ENCODE measurements at places on chromosomes 1 and 21.

GRCh38 chr1:22413799-22414198, 37.9 kb upstream of the ZBTB40 start:
- no peak for DNase-seq

DNA sequence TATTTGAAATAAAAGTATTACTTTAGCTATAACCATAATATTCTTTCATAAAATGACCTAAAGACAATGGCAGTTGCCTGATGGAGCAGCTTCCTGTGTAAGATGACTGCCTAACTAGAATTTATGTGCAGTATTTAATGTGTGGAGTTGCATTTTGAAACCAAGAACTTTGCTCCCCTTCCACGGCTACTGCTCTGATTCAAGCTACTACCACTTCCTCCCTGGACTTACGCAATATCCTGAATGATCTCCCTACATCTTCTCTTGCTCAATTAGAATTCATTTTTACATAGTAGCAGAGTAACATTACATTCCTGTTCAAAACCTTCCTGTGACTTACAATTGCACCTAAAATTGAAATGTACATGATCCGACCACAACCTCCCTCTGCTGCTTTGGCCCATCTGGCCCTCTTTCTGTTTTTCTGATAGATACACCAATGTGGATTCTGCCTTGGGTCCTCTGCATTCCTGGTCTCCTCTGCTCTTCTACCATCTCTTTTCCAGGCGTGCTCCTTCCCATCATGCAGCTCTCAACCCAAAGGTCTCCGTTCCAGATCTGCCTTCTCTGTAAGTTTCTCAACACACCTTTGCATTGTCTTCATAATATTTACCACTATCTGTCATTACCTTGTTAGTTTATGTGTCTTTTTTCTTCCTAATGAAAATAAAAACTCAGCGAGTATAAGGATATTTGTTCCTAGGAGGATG, 47.4 kb upstream of the USP25 start:
- no peak for DNase-seq

- DNase-seq: no peak
Measured at GRCh38 chr1:183514235-183514634, 41.9 kb downstream of the SMG7 start.

DNA sequence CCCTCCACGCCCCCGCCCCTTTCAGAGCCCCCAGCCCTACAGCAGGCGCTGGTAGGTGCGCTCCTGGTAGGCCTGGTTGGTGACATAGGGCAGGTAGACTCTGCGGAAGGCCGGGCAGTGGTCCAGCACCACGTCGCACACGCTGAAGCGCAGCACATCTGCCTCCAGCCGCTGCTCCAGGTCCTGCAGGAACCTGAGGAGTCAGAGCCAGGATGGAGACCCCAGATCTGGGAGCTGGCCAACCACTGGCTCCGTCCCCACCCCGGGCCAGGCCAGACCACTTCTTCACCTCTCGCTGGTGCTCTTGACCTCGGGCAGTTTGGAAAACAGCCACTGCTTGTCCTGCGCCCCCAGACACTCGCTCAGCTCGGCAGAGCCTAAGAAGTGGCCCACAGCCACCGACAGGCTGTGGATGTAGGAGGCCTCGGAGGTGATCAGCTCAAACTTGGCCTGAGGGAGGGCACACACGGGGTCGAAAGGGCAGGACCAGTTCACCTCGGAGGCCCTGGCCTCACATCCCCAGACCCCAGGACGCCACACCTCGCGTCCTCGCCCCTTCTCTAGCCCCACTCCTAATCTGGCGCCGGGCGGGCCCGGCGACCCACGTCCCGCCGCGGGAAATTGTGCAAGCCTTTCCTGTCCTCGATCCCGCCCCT, 6.4 kb downstream of the ARHGEF19 start:
- DNase-seq: no peak

DNA sequence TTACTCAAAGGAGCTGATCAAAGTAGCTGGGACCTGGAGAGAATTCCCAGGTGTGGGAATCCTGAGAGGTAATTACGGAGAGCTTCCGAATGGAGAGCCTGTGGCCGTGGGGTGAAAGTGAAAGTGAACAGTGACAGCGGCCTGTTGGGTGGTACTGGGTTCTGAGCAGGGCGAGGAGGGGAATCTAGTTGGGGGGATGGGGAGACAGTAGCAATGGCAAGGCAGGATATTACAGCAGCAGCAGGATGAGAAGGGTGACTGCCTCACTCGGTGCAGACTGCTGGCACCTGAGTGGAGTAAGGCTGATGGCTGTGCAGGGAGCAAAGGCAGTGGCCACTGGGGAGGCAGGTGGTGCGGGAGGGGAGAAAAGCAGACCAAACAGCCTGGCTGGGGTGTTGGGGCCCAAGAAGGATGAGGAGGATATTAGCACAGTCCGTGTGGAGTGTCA, 70.3 kb upstream of the PRDX6 start:
- no peak for DNase-seq

DNA sequence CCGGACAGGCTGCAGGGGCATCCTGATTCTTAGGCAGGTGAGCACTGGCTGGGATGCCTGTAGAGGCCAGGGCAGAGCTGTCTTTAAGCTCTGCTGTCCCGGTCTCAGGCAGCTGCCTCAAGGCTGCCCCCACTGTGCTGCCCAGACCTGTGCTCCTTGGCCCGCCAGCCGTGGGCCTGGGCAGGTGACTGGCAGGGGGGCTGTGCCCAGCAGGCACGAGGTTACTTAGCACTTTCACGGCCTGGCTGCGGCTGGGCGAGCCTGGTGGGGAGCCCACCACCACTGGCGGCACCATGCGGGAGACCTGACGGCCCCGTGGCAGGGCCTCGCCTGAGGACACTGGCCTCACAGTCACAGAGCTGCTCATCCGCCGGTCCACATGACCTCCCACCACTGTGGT, 8.2 kb downstream of the CRYBG2 start:
- no peak for DNase-seq

DNA sequence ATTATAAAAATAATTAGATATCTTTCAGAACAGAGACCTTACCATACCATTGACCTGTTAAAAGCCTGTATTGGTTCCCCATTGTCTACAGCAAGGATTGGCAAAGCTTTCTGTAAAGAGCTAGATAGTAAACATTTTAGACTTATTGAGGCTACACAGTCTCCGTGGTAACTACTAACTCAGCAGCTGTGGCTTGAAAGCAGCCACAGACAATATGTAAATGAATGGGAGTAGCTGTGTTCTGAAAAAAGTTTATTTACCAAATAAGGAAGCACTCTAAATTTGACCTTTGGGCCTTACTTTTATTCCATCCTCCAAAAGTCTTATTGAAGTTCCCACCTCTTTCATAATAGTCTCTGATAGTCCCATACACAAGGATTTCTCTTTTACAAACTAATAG, 39.7 kb downstream of the NUP210L start:
- no peak for DNase-seq

GRCh38 chr1:155322571-155322952, 1.9 kb downstream of the RUSC1 start:
- peak; percentile 44 for DNase-seq

Measured in umbilical cord (tissue), 2 donors.